ENCODE measurements at places on chromosomes 5 and 9.

DNA sequence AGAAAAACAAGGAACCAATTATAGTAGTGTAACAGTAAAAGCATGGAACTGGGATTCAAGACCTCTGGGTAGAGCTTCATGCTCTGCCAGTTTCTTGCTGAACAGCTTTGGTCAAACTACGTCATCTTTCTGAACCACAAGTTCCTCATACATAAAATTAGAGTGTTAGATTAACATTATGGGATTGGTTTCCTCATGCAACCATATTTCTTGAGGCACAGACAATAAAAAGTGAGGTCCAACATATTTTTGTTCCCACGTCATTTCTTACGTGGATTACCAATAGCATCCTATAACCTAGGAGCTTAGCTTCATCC, 354.8 kb downstream of the TMEM232 start:
- no peak for DNase-seq

DNA sequence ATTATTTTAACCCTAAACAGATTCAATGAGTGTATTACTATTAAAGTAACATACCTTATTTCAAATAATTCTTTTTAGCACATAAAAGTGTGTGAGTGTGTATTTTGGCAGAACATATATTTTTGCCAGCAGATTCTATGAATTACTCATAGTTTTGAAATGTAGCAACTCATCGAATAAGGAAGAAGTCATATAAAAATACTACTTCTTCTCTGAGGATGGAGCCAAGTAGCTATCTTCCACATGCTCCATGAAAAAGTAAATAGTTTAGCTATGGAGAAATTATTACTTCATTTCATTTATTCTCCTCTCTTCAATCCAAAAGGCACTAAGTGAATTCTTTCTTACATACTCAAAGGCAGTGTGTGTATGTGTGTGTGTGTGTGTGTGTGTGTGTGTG, 1090.4 kb upstream of the CDH6 start:
- no peak for DNase-seq

DNA sequence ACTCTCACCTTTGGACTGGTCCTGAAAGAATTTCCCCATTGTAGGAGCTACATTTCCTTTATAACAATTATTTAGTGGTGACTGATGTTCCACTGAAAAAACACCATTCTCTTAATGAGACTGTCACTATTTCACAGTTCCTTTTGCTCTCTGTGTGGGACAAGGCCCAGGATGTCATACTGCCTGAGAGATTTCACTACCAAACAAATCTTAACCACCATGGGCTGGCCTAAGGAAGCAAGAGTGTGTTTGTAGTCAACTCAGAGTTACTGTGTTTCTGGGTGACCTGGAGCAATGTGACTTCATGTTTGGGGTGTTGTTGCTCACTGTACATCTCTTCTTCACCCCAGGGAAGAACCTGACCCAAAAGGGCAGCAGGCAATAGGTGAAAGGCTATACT, 50.1 kb upstream of the ZNF608 start:
- DNase-seq: no peak

- peak; percentile 41 for DNase-seq
These were observed 1.2 kb upstream of the NPR3 start for GRCh38 chr5:32709750-32710549.

DNA sequence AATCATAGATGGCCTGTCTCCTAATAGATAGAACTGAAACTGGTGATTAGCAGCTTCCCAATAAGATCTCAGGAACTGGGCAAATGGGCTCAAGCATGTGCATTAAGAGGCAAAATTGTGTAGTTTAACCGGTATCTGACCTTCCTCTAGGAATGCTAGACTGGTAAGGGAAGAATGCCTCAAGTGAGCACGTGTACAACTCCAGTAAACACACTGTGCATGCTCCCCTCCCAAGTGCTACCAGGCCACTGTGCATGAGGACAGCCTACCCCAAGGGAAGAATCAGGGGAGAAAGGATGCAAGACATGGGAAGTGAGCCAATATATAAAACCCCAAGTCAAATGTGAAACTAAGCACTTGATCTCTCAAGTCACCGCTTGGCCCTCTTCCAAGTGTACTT, 1157.4 kb upstream of the CDH18 start:
- DNase-seq: no peak

- DNase-seq: no peak
These were observed 251.6 kb downstream of the GRIA1 start for GRCh38 chr5:153742060-153742459.

DNA sequence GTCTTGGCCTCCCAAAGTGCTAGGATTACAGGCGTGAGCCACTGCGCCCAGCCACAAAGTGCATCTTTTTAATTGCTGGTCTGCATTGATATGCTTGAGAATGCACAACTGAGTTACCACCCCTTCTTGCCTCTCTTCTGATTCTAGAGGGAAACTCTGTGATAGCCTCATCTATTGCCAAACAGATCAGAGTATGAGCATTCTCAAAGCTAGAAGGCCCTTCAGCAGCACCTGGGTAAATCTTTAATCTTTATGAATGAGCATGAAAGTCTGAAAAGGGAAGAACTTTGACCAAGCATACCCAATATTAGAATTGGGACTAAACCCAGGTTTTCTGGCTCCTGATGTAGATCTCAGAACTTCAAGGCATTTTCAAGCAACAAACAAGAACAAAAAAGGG, 298.3 kb upstream of the TNC start:
- no peak for DNase-seq

DNA sequence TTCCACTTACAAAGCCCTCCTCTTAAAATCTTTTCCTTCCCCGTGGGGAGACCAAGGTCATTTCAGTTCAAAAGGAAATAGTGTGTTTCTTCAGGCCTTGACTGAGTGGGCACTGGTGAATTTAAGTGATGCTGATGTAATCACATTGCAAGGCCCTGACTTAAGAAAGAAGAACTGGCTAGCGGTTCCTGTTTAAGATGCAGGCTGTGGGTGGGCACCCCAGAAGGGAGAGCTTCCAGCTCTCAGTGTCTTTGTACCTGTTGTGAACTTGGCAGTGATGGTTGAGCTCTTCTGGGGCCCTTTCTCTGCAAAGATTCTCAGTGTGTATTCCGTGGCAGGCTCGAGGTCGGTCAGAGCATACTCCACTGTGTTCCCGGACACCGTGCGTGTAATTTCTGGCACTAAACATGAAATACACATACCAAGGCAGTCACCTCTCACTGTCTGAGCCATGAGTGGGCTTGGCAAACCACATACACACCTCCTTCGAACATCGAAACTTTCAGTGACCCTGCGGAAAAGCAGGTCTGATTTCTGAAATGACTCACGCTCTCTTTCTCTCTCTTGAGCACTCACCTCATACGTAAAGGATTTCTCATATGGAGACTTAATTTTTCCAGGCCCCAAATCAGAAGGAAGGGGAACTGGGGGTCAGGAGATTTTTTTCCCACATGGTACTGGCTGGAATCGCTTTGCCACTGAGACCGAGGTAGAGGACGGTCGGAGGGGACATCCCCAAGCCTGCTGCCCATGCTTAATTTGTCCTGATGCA, 81.9 kb downstream of the TNC start:
- no peak for DNase-seq

DNA sequence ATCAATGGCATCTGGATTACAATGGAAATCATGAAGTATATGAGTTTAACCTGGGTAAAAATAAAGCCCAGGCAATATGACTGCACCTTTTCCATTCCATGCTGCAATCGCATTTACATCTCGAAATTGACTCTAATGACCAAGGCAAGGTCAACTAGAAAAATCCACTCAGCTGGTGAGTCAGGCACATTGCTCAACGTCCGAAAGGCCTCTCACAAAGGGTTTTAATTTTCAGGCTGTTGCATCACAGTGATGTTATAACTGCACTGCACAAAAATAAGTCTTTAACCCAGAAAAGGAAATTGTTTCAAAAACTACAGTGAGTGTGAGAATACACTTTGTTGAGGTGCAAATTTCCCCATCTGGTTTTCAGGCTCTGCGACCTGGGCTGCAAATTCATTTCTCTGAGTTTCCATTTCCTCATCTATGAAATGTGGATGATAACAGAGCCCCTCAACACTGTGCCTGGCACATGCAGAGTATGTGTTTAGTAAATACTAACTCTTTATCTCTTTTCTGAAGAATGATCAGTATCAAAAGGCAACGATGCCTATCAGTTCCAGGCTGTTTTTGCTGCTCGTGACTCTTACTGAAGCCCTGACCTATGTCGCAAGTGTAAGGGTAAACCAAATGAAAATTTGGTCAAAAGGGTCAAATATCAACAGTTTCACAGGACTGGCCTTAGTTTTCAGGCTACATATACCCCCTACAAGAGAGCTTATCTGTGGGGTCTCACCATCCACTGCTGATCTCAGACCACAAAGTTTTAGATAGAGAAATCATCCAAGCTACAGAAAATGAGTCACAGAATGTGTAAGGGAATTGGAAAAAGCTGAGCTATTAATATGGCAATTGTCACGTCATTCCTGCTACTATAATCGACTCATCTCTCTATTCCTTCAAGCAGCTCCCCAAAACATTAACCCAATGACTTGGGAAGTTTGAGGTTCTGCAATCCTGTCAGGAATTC, 4.1 kb downstream of the NFIL3 start:
- peak; percentile 92 for DNase-seq

- peak; percentile 25 for DNase-seq
These were observed 207.3 kb downstream of the TMEM38B start for GRCh38 chr9:105901514-105902109.

GRCh38 chr5:77885519-77885918, 109.4 kb upstream of the TBCA start:
- no peak for DNase-seq

DNA sequence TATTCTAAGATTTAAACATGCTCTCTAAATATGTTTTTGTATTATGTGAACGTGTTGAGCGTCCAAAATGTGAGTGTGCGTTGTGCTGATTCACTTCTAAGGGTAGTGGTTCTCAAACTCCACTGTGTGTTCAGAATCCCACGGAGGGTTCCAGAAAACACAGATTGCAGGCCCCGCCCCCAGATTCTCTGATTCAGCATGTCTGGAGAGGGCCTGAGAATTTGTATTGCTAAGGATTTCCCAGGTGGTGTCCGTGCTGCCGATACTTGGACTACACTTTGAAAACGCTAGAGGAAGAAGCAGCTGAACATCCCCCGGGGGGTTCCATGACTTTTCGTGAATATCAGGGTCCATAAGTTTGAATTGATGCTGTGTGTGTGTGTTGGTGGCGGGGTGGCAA, 1043.2 kb upstream of the WWC1 start:
- DNase-seq: no peak

DNA sequence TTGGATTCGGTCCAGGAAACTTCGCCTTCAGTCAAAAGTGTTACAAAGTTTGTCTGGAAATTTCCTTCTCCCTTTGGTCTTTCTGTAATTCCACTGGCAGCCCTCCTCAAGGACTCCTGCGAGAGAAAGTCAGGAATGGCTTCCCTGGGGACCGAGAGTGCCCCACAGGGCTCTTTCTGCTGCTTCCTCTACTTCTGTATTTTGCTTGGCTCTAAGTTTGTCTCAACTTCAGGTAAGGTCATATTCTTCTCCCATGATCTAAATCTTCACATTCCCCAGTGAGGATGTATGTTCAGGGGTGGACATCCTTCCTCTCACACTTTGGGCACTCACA, 10.3 kb upstream of the RIOK2 start:
- no peak for DNase-seq

- no peak for DNase-seq
These were observed 27.1 kb downstream of the ERAP1 start for GRCh38 chr5:96780626-96781025.

GRCh38 chr9:121650217-121651007, 1.0 kb upstream of the DAB2IP start:
- peak; percentile 42 for DNase-seq

DNA sequence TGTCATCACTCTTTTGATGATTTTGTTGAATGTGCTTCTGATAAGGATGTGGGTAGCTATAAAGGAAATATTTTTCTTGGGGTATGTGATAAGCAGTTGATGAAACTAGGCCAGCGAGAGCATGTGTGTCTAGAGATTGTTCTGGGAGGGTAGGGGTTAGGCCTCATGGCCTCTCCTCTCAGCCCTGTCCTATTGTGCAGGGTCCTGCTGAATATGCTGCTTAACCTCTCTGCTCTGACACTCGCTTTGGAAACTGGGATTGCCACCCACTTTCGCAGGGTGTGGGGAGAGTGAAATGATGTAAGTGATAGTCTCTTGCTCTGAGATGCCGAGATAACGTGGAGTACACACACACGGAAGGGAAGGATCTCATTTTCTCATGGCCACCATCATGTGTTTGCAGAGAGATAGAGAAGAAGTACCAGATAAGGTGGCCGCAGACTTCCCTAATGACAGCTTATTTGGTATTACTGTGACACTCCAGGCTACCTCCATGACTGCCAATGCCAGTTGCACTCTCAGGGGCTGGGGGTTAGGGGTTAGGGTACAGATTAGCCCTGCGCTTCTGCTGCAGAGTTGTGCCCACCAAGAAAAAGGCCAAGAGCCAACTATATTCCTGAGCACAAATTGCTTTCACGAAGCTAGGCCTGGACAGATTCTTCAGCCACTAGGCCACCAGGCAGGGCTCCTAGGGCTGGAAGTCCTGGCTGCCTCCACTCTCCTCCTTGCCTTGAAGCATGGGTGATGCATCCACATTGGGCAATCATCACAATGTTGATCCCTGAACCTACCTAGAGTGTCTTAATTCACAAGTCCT, 25.2 kb upstream of the TNFAIP8 start:
- no peak for DNase-seq

- DNase-seq: no peak
These were observed 9.6 kb upstream of the AHRR start for GRCh38 chr5:311963-312362.

- DNase-seq: no peak
These were observed 307.1 kb upstream of the ADCY2 start for GRCh38 chr5:7088849-7089248.

DNA sequence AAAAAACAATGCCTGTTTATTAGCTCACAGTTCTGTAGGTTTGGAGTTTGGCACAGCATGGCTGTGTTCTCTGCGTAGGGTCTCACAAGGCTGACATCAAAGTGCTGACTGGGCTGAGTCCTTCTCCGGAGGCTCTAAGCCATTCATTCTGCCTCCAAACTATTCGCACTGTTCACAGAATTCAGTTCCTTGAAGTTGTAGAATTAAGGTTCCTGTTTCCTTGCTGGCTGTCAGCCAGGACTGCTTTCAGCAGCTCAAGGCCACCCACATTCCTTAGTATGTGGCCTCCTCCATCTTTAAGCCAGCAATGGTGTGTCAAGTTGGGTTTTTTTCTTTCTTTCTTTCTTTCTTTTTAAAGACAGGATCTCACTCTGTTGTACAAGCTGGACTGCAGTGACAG, 161.9 kb downstream of the CDH6 start:
- DNase-seq: no peak

- no peak for DNase-seq
These were observed 48.0 kb downstream of the FGF1 start for GRCh38 chr5:142637871-142638270.

GRCh38 chr5:142551338-142552067, 134.4 kb downstream of the FGF1 start:
- DNase-seq: no peak

All from HepG2 (cell line).